ENCODE measurements at places on chromosomes 2 and 18. TPM values are rescaled to one million over a fixed set of nuclear protein-coding genes. Genes with fewer than 3 reads are reported as not detected.
A peak's percentile ranks its signal among the peaks of the same experiment; 100 is the strongest.

DNA sequence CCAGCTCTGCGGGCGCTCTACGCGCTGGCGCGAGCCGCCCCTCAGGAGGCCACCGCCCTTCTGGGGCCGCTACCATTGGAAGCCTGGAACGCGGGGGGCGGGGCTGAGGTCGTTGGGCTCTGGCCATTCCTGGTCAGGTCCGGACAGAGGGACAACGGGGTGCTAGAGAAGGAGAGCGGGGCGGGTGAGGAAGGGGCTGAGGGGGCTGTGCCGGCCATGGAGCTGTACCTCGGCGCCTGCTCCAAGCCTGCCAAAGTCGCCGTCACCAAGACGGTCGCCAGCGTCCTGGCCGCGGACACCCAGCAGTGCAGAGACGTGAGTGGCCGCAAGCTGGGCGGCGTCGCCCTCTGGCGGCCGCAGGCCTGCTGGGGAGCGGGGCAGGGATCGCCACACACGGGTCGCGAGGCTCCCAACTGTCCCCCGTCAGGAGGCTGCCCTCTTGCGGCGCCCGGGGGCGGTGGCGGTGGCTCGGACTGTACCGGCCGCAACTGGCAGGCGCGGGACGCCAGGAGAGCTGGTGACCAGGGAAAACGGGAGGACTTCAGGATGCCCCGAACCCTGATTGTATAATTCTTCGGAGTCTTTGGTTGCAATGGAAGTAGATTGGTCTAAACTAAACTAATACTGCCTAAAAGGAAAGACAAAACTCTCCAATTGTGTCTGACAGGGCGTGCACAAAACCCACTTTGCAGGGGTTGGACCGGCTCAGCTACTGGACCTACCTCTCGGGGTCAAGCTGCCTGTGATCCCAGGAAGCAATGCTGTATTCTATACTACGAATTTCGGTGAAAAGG is at the start of gene FSIP2:
FSIP2 (plus strand) TSS at position 126 of the 794 bp plus-strand sequence; CDS start at position 217, 91 bp downstream.
- DNase-seq, result peak; percentile 79

UPP2 gene
- total RNA-seq, result not detected

- DNase-seq, result no peak
Measured at GRCh38 chr2:143533846-143534245, 404.6 kb downstream of the ARHGAP15 start.

OTOS gene
- not detected for total RNA-seq

- no peak for DNase-seq
Measured at GRCh38 chr2:141103216-141103615, 1027.6 kb downstream of the LRP1B start.

DNA sequence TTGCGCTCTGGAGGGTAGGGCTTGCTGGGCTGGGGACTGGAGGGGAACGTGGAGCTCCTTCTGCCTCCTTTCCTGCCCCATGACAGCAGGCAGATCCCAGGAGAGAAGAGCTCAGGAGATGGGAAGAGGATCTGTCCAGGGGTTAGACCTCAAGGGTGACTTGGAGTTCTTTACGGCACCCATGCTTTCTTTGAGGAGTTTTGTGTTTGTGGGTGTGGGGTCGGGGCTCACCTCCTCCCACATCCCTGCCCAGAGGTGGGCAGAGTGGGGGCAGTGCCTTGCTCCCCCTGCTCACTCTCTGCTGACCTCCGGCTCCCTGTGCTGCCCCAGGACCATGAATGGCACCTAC is 4.3 kb downstream of the GPR35 start:
- DNase-seq, result peak; percentile 9

GRCh38 chr2:190646780-190647522 is 1.9 kb upstream of the NAB1 start:
- DNase-seq, result no peak

- DNase-seq, result no peak
Measured at GRCh38 chr18:13256444-13257305, 38.1 kb downstream of the LDLRAD4 start.

DNA sequence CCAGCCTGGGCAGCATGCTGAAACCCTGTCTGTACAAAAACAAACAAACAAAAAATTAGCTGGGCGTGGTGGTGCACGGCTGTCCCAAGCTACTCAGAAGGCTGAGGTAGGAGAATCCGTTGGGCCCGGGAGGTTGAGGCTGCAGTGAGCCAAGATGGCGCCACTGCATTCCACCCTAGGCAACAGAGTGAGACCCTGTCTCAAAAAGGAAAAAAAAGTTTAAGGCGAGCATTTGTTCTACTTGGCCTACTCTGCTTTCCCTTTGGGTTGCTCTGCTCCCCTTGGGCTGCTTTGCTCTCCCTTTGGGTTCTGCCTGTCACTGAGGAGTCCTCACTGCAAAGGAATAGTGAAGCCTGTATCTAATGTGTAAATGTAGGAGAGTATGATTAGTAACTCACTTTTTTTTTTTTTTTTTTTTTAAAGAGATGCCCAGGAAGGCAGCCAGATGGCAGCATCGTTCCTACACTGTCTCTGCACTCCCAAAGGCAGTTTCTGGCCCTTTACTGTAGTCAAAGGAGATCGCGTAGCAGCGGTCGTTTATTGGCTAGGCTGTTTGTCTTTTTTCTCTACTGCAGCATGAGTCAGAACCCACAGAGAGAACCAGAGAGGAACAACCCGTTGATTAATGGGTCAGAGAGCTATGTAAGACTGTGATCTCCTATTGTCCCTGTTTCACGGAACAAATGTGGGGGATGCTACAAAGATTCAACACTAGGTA is 118.3 kb upstream of the CWC22 start:
- peak; percentile 72 for DNase-seq

- no peak for DNase-seq
Measured at GRCh38 chr18:80000877-80001276, 12.5 kb upstream of the TXNL4A start.

DNA sequence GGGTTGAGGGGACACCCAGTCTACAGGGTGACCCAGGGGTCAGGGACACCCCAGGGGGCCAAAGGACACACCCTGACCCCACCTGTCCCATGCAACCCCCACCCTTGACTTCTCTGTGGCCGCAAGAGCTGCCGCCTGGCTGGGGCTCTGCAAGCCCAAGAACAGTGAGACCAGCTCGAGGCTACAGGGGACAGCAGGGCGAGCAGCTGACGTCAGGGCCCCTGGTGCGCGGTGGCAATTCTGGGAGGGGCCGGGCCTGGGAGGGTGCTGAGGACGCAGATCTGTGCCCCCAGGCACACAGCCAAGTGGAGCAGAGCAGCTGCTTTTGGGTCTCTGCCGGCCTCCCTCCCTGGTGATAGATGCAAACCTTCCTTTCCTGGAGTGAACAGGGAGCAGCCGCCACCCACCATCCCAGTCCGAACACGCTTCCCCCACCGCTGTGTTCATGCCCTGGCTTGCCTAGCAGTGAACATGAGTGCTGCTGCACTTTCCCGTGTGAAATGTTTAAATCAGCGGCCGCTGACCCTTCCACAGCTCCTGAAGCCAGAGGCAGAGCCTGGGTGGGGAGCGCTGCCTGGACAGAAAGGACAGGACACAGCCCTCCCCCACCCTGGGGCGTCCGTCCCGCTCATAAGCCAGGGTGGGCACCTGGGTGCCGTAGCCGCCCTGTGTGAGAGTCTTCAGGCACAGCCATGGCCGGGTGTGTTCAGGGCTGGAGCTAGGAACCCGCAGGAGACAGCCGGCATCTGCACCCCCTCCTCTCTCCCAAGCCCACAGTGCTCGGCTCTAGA is 46.9 kb downstream of the SLC66A2 start:
- DNase-seq, result no peak

- no peak for DNase-seq
Measured at GRCh38 chr18:46226461-46226860, 122.3 kb downstream of the HAUS1 start.

- DNase-seq, result no peak
Measured at GRCh38 chr2:17506736-17507616, 11.3 kb downstream of the RAD51AP2 start.

DNA sequence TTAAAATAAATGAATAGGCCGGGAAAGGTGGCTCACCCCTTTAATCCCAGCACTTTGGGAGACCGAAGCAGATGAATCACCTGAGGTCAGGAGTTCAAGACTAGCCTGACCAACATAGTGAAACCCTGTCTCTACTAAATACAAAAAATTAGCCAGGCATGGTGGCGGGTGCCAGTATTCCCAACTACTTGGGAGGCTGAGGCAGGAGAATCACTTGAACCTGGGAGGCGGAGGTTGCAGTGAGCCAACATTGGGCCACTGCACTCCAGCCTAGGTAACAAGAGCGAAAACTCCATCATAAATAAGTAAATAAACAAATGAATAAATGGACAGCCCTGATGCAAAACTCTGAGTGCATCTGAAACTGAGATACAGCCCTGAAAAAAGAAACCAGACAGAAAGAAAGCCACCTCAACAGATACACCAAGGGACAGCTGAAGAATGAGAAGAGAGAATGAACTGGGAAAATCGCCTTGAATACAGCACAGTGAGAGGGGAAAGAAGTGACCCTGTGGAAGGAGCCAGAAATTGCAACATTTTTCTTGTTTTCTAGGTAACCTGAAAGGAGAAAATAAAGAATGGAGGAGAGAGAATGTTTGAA is 64.4 kb downstream of the TRABD2A start:
- DNase-seq, result no peak

- DNase-seq, result no peak
Measured at GRCh38 chr2:217792626-217793527, 209.9 kb downstream of the TNS1 start.

GRCh38 chr2:226760412-226761194 is 39.0 kb downstream of the IRS1 start:
- no peak for DNase-seq

DNA sequence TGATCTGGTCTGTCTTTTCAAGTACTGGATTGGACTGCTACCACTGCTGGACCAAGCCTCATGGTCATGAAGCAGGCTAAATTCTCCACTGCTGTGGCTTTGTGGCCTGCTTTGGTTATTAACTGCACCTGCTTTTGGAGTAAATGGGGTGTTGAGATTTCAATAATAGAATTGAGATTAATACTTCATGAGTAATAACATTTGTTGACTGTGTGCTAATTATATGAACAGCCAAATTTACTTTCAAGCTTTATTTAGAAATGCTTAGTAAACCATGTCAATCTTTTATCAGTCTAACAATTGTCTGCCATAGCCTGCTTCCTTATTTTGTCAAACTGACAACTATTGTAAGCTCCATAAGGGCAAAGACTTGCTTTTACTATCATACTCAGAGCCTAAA is 27.4 kb upstream of the MTIF2 start:
- no peak for DNase-seq

GRCh38 chr2:104944495-104944894 is 90.6 kb downstream of the POU3F3 start:
- no peak for DNase-seq

GRCh38 chr18:58235001-58235436 is 191.0 kb downstream of the NEDD4L start:
- DNase-seq, result no peak

DNA sequence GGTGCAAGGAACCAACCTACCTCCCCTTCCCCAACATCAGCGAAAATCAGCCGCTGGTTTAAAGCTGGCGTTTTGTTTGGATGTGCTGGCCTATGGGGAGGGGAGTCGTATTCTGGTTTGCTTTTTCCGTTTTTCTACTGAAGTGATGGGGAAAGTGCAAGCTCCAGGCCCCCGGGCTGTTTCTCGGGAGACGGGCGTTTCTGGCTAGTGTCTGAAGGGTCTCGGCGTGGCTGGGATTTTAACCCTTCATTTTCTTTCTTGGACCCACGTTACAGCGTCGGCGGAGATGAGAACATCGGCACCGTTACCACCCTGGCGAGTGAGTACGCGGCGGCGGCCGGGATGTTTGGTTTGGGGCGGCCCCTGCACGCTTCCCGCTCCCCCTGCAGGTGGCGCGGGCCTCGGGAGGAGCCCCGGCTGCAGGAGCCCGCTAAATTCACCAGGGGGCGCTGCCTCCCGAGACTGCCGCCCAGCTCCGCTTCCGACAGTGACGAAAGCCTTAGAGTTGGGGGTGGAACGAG is 70.7 kb downstream of the PLB1 start:
- DNase-seq, result peak; percentile 91

GRCh38 chr2:223580951-223581350 is 21.2 kb downstream of the SCG2 start:
- DNase-seq, result no peak

- DNase-seq, result no peak
Measured at GRCh38 chr2:178397002-178397605, 53.9 kb downstream of the PRKRA start.

- peak; percentile 38 for DNase-seq
Measured at GRCh38 chr2:187461294-187462261, 13.5 kb upstream of the CALCRL start.

UNC80 gene
- total RNA-seq, result 7.2 TPM

DNA sequence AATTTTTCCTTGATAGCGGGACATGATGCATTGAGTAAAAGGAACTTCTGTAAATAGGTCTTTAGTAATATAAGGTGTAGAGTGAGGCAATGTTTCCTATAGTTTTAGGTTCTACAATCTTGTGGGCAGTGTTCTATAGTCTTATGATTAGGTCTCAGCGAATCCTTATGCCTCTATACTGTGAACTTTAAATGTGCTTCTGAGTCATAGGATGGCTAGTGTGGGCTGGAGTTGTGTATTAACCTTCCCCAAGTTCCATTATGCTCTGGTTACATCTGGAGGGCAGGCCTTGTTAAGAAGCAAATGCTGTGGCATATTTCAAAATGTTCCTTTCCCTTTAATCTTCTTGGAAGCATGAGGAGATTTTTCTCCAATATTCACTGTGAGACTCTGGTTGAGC is 73.5 kb downstream of the ROCK2 start:
- DNase-seq, result no peak

- no peak for DNase-seq
Measured at GRCh38 chr2:111938392-111938791, 40.0 kb downstream of the MERTK start.

- no peak for DNase-seq
Measured at GRCh38 chr2:74835831-74836674, 2.1 kb downstream of the HK2 start.

DNA sequence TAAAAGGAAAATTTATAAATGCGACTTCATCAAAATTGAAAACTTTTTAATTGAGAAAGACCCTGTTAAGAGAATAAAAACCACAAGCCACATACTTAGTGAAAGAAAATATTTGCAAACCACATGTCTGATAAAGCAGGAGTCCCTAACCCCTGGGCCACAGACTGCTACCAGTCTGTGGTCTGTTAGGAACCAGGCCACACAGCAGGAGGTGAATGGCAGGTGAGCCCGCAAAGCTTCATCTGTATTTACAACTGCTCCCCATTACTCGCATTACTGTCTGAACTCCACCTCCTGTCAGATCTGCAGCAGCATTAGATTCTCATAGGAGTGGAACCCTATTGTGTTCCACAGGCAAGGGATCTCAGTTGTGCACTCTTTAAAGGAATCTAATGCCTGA is 95.5 kb upstream of the CRACDL start:
- DNase-seq, result no peak

DNA sequence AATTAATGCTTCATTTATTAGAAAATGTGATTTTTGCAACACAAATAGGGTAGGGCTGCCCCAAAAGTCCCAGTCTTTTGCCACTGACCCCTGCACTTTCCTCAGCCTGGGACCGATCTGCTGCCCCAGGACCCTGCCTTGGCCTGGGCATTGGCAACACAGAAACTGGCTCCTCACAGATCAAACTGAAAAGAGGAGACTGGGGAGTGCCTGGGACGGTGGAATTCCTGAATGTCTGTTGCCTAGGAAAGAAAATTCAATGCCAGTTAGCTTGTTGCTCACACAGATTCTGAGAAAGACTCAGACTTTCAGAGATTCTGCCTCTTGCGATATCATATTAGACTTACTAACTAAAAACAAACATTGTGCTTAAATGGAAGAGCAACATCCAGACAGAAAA is 211.2 kb downstream of the VAPA start:
- no peak for DNase-seq

CREG2 gene
- total RNA-seq, result not detected

MAP3K20 gene
- 54.2 TPM for total RNA-seq
